COLO829 (cell line): ENCODE measurements at places on chromosomes 1 and 21.

DNA sequence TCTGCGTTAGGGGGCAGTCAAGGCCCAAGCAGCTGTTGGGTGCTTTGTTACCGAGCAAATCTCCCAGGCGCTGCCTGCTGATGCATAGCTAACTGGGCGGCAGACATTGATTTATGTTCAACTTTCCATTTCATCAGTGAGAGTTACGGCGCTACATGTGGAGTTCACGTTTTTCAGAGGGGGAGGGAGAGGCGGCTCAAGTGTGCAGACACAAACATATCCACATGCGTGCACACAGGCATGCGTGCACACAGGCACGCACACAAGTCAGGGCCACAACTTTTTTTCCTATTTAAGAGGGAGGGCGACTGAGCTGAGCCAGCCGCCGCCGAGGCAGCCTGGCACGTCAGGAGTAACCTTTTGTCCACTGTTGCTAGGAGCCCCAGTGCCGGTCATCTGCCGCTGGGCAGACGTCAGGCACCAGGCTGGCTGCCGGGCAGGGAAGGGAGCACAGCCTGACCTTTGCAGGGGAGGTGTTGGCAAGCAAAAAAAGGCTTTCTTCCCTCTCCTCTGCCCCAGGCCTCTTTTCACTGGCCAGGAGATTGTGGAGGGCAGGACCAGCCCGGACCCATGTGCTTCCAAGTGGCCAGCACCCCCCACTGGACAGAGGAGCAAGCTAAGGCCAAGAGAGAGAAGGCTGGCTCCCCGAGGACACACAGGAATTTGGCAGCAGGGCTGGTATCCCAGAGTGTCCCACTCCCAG lies 73.3 kb downstream of the MRPL37 start:
- peak; percentile 88 for DNase-seq

GRCh38 chr1:119773711-119774241 lies 5.1 kb upstream of the HMGCS2 start:
- DNase-seq = no peak

- no peak for DNase-seq
These were observed 1.5 kb upstream of the CRABP2 start for GRCh38 chr1:156706657-156707416.

DNA sequence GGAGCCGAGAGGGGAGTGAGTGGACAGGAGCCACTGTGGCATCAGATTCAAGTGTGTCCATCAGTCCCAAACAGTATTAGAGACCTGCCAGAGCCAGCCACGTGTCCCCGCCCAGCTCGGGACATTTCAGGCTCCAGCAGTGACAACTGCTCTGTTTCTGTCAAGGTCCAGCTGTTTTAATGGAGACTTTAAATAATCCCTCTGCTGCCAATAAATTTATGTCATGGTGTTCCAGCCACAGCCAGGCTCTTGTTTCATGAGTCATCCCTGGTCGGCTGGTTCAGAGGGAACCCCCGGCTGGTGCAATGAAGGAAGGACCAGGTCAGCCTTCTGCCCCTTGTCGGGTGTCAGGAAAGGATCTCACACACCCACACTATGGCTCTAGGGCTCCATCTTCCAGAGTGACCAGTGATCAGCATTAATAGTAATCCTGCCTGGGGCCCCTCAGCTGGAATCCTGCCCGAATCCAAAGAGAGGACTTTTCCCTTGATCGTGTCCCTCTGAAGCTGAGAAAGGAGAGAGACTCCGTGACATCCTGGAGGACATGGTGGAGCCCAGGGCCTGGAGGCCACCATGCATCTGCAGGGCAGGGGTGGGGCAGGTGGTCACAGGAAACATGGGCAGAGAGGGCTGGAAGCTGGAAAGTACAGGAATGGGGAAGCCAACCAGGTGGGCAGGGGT lies 197.3 kb downstream of the MATN1 start:
- peak; percentile 15 for DNase-seq

DNA sequence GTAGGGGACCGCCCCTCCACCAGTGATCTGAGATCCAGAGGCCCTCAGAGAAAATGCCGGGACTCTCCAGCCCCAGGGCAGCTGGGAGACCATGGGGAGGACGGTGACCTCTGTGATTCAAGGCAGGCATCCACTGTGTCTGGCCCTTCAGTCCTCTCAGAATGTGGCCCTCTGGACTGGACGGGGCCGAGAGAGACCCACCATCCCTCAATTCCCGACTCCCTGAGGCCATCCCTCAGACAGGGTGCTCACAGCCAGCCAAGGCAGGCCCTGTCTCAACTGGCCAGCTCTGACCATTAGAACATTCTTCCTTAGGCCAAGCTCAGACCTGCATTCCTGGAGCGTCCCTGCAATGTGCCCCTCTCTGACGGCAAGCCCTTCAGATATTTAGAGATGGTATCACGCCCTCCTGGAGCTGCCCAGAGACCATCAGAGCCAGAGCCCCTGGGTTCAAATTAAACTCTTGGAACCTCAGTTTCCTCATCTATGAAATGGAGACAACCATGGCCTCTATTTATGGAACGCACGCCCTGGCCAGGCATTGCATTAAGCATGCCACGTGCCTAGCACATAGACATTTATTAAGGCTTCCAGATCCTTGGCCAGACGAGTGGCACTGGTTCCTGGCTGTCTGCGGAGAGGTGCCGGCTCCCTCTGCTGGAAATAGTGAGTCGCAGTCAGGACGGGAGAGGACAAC lies 9.6 kb upstream of the EPS8L3 start:
- peak; percentile 63 for DNase-seq

GRCh38 chr1:2124446-2125198 lies 70.0 kb downstream of the FAAP20 start:
- DNase-seq = no peak
